ENCODE measurements at places on chromosomes 2 and 18.

- no peak for DNase-seq
These were observed 143.6 kb downstream of the VAPA start for GRCh38 chr18:10057401-10057893.

GRCh38 chr2:24262421-24262970 is 87.6 kb downstream of the FAM228A start:
- no peak for DNase-seq

GRCh38 chr2:215571689-215572088 is 135.8 kb upstream of the FN1 start:
- no peak for DNase-seq

DNA sequence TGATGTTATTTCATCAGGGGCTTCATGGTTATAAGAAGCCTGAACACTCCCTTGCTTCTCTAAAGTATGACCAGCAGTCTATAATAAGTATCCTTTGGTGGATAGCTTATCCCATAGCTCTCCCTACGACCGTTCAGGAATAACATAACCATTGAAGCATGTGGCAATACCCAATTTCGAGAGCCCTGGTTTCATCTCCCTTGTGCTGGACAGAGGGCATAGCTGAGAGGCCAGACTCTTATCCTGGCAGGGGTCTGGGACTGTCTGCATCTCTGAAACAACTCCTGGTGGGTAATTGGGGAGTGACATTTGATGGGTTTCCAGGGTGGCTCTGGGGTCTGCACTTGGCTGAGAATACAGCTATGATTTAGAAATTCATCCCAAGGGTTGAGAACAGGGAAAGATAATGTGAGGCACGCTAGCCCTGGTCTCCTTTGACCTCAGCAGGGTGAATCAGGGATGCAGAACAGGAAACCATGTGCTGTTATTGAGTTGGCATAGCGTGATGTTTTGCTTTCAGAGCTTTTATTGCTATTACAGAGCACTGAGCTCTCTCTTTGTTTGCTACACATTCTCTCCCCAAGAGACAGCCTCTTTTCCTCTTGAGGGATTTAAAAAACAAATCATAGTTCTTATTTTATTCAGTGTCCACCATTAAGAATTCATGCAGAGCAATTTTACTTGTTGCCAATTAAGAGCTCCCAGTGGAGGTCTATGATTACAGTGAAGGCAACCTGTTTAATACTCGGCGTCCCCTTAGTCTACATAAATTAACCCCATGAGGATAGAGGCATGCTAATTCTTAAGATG is 274.5 kb downstream of the NCKAP5 start:
- no peak for DNase-seq

DNA sequence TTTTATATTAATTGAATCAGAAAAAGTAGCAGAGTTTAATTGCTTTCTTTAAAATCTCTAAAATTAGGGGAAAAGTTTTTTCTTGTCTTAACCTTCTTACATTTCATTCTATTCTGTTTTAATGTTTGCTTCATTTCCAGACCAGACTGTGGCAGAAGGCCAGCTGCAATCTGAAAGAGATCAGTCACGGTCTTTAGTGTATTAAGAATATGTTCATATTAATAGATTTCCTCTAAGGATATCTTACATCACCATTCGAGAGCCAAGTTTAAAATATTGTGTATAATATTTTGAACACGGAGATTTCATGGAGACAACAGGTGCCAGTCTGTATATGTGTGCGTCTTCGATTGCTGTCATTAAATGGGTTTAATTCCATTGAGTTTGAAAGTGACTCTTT is 230.9 kb upstream of the ZSWIM2 start:
- no peak for DNase-seq

DNA sequence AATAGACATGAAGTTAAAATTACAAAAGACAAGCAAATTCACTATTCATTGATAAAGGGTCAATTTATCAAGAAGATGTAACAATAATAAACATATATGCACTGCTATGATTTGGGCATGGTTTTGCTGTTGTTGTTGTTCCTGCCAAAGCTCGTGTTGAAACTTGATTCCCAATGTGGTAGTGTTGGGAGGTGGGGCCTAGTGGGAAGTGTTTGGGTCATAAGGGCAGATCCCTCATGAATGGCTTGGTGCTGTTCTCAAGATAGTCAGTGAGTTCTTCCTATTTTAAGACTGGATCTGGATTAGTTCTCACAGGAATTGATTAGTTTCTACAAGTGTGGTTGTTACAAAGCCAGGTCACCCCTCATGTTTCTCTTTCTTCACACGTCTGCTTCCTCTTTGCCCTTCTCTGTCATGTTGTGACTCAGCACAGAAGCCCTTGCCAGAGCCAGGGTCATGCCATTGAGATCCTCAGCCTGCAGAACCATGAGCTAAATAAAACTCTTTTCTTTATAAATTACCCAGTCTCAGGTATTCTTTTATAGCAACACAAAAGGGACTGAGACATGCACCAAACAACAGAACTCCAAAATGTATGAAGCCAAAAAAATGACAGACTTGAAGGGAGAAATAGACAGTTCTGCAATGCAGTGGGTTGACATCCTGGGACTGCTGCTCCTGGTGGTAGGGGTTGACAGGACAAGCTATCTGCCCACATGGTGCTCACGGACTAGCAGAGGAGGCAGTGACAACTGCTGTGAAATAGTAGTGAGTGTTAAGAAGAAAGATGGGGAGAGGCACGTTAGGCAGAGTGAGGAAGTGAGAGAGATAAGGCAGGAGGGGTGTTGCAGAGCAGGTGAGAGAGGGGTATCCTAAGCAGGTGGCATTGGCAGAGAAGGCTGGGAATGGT is 18.6 kb upstream of the SKA1 start:
- no peak for DNase-seq

GRCh38 chr2:21466341-21466927 is 342.7 kb downstream of the TDRD15 start:
- no peak for DNase-seq

DNA sequence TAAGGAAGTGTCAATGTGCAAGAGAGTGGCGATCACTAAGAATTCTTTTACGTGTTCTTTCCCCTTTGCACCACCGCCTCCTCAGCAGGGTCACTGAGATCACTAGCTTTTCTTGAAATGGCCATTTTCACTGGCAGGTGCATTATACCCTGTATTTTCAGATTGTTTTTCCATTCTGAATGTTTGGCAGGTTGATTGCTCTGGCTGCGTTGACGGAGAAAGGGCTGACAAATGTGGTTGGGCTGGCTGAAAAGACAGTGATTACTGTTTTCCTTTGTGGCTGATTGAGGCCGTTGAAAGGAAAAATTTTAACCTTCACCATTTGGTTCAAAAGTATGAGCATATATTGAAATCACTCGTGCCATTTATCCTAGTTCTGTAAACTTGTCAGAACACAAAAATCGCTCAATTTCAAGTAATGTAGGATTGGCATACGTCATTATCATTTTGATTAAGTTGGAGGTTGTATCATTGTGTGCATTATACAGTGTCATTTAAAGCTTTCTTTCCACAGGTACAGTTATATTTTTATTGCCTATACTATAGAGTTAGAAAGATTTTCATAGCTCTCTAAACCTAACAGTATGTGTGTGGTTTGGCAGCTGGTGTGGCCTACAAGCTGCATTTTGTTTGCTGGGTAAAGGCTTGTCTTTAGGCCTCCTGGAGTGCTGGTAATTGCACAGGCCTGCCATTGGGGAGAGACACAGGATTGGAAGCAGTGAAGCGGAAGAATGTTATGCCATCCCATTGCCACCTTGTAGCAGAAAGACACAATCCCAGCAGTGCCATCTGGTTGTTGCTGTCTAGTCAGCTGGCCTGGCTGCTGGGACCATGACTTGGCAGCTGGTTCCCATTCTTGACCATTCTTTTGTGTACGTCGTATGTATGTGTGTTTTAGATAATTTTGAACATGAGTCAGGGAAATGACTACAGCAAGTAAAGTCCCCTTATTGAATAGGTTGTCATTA is 36.7 kb downstream of the DYNC1I2 start:
- DNase-seq = no peak

- DNase-seq = no peak
These were observed 98.5 kb downstream of the DSEL start for GRCh38 chr18:67417864-67418523.

DNA sequence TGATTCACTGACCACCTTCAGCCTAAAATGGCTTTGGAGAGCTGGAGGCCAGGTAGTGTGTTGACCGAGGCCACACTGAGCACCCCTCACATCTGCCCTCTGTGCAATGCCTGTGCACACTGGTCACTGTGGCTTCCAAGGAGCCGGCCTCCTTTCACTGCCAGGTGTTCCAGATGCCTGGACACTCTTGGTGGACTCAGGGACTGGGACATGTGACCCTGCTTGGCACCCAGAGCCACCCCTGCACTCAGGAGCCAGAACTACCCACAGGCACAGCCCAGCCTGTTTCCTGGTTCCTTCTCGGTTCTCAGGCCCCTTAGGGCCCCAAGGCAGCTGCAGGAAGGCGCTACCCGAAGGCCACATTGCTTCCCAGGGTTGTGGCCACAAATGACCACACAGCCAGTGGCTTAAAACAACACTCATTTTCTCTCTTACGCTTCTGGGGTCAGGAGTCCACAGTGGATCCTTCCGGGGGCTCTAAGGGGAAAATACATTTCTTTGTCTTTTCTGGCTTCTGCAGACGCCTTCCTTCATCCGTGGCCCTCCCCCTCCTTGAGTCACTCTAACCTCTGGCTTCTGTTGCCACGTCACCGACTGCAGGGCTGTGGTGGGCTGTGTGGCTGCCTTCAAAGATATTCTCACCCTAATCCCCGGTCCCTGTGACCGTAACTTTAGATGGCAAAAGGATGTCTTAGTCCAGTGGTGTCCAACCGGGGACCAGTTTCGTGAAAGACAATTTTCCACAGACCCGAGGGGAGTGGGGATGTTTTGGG is 78.6 kb downstream of the ASB1 start:
- DNase-seq = peak; percentile 17

GRCh38 chr2:152434395-152435182 is 99.6 kb downstream of the FMNL2 start:
- no peak for DNase-seq

- no peak for DNase-seq
These were observed 67.4 kb downstream of the KLHL29 start for GRCh38 chr2:23452372-23452771.

DNA sequence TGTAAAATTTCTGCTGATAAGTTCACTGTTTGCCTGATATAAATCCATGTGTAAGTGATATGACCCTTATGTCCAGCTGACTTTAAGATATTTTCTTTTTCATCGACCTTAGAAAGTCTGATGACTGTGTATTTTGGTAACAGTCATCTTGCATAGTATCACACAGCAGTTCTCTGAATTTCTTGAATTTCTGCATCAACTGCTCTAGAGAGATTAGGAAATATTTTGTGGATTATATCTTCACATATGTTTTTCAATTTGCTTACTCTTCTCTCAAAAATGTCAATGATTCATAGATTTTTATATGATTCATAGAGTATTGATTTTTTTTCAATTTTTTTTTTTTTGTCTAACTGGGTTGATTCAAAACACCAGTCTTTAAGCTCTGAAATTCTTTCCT is 945.3 kb downstream of the TRIB2 start:
- no peak for DNase-seq
